ENCODE measurements at places on chromosomes 4 and X.

- DNase-seq = no peak
Observed at GRCh38 chr4:114997576-114998247, 115.7 kb downstream of the NDST4 start.

DNA sequence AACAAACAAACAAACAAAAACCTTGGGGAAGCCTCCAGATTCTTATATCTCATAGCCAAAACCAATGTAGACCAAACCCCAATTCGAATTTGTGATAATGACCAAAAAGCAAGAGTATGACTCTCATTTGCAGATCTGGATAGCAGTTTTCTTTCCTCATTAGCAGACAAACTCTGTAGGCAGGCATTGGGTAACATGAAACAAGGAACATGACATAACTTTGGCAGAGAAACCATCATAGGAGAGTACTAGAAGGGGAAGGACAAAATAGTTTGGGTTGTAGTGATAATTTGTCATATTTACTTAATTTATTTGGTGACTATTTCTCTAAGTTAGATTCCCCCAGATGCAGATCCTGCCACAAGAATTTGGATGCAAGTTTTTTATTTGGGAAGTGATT lies 187.8 kb downstream of the MID1IP1 start:
- DNase-seq = no peak

DNA sequence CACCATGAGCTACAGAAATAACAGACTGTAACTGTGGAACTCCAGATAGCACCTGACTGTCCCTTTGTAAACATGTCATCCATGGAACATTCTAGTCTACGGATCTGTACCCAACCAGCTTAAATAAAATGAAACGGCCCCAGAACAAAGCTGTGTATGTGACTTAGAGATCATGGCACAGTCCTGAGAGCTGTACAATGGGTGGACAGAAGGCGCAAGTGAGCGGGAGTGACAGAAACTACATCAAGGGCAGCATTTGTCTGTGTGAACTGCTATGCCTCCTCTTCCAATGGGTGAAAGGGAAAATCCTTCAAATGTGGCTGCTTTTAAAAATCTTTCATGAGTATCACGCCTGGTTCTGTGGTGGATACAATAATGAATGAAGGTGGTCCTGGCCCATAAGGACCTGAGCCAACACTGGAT lies 72.5 kb downstream of the FAT1 start:
- no peak for DNase-seq

GRCh38 chrX:16392597-16392996 lies 225.3 kb downstream of the MAGEB17 start:
- DNase-seq = no peak

GRCh38 chr4:82851885-82852750 lies 38.8 kb downstream of the SEC31A start:
- no peak for DNase-seq

DNA sequence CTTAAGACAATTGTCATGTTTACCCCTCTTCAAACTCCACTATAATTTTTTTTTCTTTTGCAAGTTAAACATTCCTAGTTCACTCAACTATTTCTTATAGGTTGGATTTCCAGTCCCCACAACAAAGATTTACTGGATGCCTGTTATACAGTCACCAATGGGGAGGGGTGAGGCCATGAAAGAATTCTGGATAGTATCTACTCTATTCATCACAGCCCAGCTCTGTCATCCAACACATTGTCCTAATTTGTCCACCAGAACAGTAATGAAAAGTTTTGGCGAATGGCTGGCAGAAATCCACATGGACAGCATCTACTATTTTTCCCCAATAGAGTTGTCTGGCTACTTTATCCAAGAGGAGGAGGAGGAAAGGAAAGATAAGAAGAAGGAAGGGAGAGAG lies 192.7 kb upstream of the S100G start:
- no peak for DNase-seq

- no peak for DNase-seq
Observed at GRCh38 chr4:4490041-4490440, 51.8 kb downstream of the STX18 start.

DNA sequence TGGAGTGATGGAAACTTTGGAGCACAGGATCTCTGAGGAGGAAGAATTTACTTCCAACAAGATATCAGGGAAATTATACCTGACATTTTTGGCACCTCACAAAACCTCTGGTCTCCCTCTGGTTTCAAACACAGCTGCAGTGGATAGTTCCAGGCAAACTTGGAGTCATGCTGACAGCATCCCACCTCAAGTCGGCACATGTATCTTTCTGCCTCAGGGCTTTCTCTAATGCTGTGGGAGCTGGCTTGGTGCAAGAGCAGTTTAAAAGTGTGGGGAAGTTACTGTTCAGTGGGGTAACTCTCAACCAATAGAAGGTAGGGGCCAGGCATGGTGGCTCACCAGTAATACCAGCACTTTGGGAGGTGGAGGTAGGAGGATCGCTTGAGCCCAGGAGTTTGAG lies 207.1 kb upstream of the NHS start:
- DNase-seq = no peak

- no peak for DNase-seq
Observed at GRCh38 chrX:15607067-15607466, 6.3 kb upstream of the ACE2 start.

DNA sequence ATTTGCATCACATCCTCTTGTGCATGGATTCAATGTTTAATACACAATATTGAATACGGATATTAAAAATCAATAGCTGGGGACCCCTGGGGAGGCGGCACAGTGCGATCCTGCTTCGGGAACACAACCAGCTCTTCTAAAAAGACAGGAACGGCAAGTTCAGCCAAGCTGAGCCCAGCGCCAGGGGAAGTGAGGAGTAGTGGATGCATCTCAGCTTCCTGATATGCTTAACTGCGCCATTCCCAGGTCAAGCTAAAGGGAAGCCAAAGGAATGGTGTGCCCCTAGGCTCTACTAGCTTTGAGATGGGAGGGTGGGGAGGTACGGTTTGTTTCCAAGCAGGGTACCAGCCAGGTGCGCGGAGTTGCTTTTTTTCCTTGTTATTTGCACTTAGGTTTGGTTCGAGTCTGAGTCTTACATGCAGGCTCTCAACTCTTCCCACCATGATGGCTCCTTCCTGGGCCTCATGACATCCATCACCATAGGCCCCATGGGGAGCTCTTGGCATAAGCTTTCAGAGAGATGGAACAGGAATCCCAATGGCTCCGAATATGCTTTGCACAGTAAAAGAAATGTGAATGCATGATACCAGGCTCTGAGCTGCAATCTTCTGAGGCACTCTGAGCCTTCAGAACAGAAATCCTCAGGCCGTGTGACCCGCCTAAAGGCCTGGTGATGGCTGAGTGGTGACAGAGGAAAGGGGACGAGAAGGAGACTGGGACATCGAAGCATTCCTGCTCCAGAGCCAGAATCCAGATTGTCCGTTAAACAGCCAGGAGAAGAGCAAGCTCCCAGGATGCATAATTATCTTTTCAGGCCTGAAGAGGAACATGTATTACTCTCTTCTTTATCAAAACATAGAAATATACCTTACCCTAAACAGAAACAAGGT lies 51.8 kb upstream of the BCOR start:
- no peak for DNase-seq

- DNase-seq = no peak
Observed at GRCh38 chrX:153649178-153649914, 2.3 kb downstream of the DUSP9 start.

- no peak for DNase-seq
Observed at GRCh38 chrX:31293409-31293808, 221.6 kb upstream of the FTHL17 start.

DNA sequence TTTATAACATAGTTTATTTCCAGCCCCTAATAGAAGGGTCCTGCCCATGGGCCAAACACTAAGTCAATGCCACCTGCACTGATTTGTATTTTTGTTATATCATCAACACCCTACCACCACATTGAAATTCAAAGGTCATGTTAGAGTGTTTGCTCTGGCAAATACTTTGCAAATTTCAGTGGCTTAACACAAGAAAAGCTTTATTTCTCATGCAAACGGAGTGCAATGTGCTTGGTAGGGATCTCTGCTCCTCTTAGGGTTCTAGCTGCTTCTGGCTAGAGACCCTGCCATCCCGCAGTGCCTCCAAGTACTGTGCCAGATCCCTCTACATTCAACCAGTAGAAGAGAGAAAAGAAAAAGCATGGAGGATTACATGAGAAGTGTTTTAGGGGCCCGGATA lies 230.8 kb upstream of the TET2 start:
- DNase-seq = no peak

GRCh38 chr4:38223306-38223705 lies 263.1 kb downstream of the PTTG2 start:
- DNase-seq = no peak

DNA sequence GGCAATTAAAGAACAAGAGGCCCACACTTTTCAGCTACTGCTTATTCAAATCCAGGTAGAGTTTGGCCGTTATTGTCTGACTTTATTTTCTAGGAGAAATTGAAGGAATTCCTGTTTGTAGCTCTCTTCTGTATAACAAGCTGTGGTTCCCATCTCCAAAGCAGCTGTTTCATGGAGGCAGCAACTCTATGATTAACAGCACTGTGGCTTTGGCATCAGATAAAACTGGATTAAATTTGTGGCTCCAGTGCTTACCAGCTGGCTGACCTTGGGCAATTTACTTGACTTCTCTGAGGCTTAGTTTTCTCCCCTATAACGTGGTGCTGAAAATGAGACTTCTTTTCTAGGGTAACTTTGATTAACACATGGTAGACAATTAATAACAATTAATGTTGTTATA lies 28.1 kb downstream of the SLC30A9 start:
- no peak for DNase-seq

All from right forelimb (tissue), 1 donor.